ENCODE measurements at places on chromosomes 7 and 10.
A peak's percentile ranks its signal among the peaks of the same experiment; 100 is the strongest.

- DNase-seq: no peak
These were observed 23.5 kb downstream of the NACAD start for GRCh38 chr7:45065031-45065995.

DNA sequence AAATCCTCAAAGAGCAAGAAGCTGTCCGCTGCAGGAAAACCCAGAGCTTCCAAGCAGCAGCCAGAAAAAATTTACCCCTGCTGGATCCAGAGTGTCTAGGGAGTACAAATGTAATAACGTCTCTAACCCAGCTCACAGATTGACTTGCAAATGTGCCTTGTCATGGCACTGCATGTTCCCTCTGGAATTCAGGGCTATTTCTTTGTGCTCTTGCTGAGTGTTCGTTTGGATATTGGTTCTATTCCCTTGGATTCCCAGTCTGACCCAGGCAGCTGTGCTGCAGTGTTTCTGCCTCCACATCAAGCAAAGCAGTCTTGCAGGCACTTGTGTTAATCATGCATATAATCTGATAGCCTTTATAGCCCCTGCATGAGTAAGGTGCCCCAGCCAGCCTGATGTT is 209.9 kb upstream of the GHITM start:
- DNase-seq: no peak

DNA sequence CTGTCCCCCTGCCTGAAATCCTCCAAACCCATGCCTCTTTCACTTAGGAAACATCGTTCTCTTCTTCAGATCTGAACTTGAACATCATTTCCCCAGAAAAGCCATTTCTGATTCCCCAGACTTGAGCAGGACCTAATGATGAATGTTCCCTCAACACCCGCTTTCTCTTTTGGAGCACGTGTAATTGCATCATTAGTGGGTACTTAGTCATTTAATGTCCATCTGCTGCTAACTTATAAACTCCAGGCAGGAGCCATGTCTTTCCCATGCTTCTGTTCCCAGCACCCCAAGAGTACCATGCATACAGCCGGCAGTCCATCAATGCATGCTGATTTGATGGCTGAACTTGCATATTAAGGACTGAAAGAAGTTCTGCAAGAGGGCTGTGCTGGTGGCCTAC is 36.5 kb upstream of the ECHDC3 start:
- DNase-seq: no peak

DNA sequence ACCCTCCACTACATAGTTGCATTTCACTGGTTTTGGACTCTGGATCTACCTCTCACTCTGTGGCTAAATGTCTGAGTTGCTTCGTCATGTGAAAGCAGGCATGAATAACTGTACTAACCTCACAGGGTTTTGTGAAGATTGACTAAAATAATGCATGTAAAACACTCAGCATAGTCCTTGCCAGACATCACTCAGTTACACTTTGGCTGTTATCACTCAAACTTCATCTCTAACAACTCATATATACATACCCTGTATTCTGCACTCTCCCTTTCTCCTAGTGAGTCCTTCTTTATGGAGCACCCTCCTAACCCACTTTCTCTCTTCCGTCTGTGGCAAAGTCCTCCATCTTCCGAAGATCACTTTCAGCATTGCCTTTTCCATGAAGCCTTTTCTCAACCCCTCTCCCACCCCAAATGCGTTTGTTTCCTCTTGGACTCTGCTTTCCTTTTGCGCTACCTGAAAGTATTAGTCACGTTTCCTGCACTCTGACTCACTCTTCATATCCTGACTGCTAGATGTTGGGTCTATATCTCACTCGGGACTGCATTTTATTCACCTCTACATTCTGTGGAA is 72.6 kb downstream of the OSBPL3 start:
- no peak for DNase-seq

DNA sequence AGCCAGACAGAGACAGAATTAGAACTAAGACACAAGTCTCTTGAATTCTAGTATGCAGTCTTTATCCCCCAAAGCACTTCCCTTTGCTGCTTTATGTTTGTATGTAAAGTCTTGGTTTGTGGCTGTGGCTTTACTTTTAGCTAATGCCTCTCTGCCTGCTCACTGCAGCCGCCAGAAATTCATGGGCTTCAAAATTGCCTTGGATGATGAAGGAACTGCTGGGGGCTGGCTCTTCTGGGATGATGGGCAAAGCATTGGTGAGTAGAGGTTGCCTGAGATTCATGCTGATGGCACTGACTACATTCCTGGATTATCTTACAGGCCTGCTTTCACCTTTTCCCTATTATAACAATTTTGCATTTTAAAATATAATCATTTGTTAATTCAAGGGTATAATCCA is 10.9 kb upstream of the MGAM2 start:
- no peak for DNase-seq

GRCh38 chr7:78953726-78954363 is 499.6 kb downstream of the MAGI2 start:
- no peak for DNase-seq

DNA sequence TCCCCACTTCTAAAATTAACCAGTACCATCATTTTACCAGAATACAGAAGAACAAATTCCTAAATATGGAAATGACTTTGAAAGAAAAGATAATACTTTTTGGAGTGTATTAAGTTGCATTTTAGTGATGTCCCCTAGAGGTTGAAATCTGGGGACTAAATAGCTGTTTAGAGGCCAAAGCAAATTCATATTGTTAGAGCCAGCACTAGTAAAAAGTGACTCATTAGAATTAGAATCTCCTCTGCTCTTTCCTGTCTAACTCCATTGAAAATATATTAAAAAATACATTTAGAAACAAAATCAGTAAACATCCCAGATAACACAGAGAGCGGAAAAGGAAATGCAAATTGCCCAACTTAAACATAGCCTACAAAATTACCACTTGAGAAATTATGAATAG is 1189.6 kb upstream of the C7orf33 start:
- no peak for DNase-seq

DNA sequence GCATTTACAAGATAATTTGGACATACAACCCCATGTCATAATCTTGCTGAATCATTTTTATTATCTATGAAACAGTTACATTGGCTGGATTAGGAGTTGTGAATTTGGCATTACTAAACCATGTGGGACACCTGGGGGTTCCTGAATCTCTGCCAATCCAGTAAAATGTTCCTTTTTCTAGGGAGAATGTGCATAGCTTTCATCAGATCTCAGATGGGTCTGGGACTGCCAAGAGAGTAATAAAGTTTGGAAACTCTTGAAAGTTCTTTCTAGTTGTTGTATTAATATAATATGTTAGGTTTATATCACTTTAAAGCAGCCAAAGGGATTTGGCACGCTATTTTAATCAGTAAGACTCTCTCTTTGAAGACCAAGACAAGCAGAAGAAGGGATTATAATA is 62.7 kb downstream of the SEMA3E start:
- no peak for DNase-seq

DNA sequence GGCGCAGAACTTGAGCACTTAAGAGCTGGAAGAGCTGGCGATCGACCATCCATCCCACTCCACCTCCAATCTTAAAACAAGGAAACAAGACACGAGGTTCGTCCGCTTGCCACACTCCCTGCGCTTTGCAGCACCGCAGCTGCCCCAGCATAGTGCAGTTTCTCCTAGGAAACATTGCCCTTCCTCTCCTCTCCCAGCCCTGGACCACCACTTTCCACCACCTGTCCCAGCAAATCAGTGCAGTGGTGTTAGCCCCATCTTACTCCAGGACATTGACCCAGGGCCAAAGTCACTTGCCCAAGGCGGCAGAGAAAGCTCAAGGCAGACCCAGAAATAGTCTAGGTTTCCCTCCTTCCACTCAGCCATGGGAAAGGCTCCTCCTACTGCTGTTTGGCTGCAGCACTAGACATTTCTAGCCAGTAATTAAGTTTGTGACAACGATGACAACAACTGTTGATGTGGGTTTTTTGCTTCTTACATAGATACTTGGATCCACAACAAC is 1.5 kb upstream of the PARD3 start:
- DNase-seq: peak; percentile 55

Measured in right hindlimb (tissue), 1 donor.